ENCODE measurements at places on chromosomes 3 and 15.
A peak's percentile ranks its signal among the peaks of the same experiment; 100 is the strongest.

- peak; percentile 28 for DNase-seq
Measured at GRCh38 chr15:101501703-101502373, 12.3 kb upstream of the PCSK6 start.

- DNase-seq: no peak
Measured at GRCh38 chr3:31758322-31758965, 222.6 kb downstream of the OSBPL10 start.

- DNase-seq: peak; percentile 77
Measured at GRCh38 chr15:88897456-88898194, 2.3 kb upstream of the HAPLN3 start.

GRCh38 chr3:111594205-111594604 lies 941 bp downstream of the ZBED2 start:
- DNase-seq: no peak

Measured in stimulated activated naive CD4-positive, alpha-beta T cell treated with Interleukin-2 at 50 U/mL for 16 hours (primary cell).